IMR-90 (cell line): ENCODE measurements at places on chromosomes 7 and 10. TPM values are rescaled to one million over a fixed set of nuclear protein-coding genes. Genes with fewer than 3 reads are reported as not detected.

Gene ASB10
- not detected in 2 replicates for total RNA-seq

GRCh38 chr7:145212050-145212449 lies 376.2 kb upstream of the TPK1 start:
- H3K27ac ChIP-seq: no peak overlapping the region
- no peak overlapping the region for H3K4me3 ChIP-seq
- no peaks in the 10 kb centered on the region for H3K4me1 ChIP-seq

GRCh38 chr7:28301148-28301641 lies 111.1 kb upstream of the CREB5 start:
- no peak overlapping the region for H3K27ac ChIP-seq
- no peaks in the 10 kb centered on the region for H3K4me1 ChIP-seq
- peak; percentile 51 for DNase-seq
- H3K27me3 ChIP-seq: no peaks in the 10 kb centered on the region; the same call in none of the 2 replicates
- H3K4me3 ChIP-seq: no peak overlapping the region
- no peaks in the 10 kb centered on the region for H3K36me3 ChIP-seq

Gene GNGT1
- total RNA-seq: not detected in 2 replicates

Gene INSYN2A
- total RNA-seq: under 0.01 and 0.18 TPM in 2 replicates

GRCh38 chr7:97215556-97215955 lies 98.1 kb downstream of the SDHAF3 start:
- no peaks in the 10 kb centered on the region for H3K27me3 ChIP-seq
- no peaks in the 10 kb centered on the region for H3K4me1 ChIP-seq
- H3K4me3 ChIP-seq: no peak overlapping the region
- DNase-seq: no peak
- no peaks in the 10 kb centered on the region for H3K36me3 ChIP-seq

DNA sequence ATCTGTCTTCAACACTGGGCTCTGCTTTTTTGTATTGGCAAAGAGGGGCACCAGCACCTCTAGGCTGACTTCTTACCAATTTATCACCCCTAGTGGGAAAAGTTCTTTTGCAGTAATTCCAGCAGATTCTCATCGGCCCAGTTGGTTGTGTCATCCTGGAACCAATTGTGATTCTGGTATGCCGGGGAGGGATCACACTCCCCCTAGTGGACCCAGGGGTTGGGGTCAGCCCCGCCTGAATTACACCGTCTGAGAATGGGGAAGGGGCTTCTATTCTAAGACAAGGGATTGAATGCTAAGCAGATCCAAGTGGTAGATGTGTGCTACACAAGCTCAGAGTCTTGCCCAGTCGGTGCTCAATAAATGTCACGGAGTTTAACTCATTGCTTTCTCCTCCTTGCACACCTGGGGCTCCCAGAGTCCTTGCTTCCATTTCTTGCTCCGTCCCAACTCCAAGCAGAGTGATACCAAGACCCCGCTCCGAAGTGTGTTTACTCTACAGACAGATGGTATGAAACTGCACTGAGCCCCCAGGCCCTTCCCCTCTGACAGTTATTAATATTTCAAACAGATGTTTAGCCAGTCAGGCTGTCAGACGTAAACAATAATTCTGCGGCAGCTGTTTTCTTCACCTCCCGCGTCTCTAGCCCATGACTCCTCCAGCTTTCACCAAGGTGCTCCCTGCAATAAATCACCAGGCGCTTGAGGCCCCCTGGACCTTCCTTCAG lies 71.9 kb downstream of the C10orf105 start:
- no peaks in the 10 kb centered on the region for H3K36me3 ChIP-seq
- no peak overlapping the region for H3K27ac ChIP-seq
- peaks cover 48% of the 10 kb centered on the region for H3K27me3 ChIP-seq
- DNase-seq: no peak
- H3K4me1 ChIP-seq: no peaks in the 10 kb centered on the region
- no peak overlapping the region for H3K4me3 ChIP-seq

- H3K4me3 ChIP-seq: no peak overlapping the region
- no peaks in the 10 kb centered on the region for H3K36me3 ChIP-seq
- no peaks in the 10 kb centered on the region for H3K4me1 ChIP-seq
- no peak overlapping the region for H3K27ac ChIP-seq
- DNase-seq: no peak
These were observed 83.8 kb downstream of the FAM204A start for GRCh38 chr10:118258285-118258684.
